ENCODE measurements at places on chromosomes 7 and 10.
A peak's percentile ranks its signal among the peaks of the same experiment; 100 is the strongest.

DNA sequence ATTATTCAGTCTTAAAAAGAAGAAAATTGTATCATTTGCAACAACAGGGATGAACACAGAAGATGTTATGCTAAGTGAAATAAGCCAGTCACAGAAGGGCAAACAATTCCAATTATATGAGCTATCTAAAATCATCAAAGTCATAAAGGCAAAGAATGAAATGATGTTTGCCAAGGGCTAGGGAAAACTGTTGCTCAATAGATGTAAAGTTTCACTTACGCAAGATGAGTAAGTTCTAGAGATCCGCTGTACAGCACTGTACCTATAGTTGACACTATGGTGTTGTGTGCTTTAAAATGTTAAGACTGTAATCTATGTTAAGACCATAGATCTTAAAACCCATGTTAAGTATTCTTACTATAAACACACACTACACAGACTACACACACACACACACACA lies 904.6 kb upstream of the LRRN3 start:
- no peak for DNase-seq

GRCh38 chr7:158498443-158499081 lies 89.1 kb downstream of the PTPRN2 start:
- DNase-seq = no peak

DNA sequence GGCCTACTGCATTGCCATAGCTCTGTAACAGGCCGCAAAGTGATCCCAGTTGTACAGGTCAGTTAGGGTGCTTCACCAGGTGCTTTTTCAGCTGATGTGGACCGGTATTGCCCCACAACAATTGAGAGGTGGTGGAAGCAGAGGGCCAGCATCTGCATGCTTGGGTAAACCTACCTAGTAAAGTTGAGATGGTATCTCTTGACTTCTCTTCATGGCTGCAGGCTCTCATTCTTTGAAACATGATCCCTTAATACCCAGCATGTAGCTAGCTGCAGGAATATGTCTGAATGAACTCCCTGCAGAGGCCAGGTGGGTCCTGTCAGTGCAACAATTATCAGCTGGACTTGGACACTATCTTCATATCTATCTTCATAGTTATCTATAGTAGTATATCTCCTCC lies 60.7 kb upstream of the CCDC6 start:
- no peak for DNase-seq

- no peak for DNase-seq
These were observed 17.7 kb downstream of the CCL24 start for GRCh38 chr7:75795831-75796285.

DNA sequence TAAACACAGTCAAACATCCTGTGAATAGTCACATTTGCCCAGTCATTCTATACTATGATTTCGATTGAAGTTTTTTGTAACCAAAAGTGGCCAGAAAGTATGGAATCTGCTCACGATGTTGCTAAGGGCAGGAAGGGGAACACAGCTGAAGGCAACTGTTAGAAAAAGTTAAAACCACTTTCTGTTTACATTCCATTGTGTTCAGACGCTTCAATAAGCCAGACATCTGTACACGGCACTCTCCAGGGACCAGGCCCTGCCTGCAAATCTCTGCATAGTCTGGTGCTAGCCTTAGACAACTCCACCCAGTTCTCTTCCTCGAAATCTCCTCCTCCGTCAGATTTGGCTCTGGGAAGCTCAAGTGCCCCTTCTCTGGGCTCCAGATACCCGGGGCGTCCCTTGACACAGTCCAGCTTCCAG lies 17.1 kb upstream of the TMEM120A start:
- DNase-seq = peak; percentile 82

GRCh38 chr10:58741673-58742072 lies 229.0 kb downstream of the BICC1 start:
- DNase-seq = no peak

DNA sequence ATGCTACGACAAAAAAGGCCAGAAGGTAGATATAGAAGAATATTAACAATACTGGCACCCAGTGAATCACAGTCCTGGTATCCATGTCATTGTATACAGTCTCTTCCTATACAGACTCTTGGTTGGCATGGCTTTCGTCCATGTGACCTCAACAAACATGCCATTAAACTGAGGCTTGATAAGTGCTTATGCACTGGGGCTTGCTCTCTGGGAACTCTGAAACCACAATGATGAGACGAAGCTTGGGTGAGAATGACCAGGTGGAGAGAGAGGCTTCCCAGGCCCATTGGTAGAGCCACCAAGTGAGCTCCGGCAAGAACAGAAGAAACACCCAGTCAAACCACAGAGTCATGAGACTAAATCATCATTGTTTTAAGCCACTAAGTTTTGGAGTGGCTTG lies 33.2 kb downstream of the PNPLA8 start:
- DNase-seq = no peak

DNA sequence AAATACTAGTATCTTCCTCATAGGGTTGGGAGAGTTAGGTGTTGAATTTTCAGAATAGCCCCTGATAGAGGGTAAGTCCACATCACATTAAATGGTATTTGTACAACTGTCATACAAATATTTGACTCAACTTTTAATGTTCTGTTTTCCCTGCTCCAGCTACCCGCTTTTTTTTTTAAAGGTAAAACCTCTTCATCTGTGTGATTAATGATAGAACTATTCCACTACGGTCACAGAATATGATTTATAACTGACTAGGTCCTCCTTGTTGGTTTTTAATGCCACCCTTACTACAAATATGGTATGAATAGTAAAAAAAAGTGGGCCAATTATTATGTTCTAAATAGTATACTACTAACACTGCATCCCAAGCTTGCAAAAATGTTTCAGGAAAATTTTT lies 15.6 kb upstream of the NRP1 start:
- no peak for DNase-seq

GRCh38 chr10:30125496-30125895 lies 66.1 kb upstream of the JCAD start:
- no peak for DNase-seq

DNA sequence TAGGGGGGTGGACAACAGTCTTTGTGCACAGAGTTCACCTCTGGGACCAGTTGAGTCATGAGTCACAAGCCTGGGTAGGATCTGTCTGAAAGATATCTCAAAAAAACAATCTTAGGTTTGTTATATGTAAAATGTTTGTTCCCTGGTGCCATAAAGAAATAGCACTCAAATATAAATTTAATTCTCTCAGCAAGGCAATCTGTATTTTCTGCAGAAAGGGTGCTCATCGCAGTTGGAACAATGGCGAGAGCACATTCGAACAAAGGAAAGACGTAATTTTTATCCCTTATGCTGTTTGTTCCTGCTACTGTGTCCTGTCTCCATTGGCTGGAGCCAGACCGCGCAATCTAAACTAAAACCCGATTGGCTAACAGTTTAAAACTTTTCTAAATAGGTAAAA lies 63.7 kb downstream of the GALNT11 start:
- no peak for DNase-seq

DNA sequence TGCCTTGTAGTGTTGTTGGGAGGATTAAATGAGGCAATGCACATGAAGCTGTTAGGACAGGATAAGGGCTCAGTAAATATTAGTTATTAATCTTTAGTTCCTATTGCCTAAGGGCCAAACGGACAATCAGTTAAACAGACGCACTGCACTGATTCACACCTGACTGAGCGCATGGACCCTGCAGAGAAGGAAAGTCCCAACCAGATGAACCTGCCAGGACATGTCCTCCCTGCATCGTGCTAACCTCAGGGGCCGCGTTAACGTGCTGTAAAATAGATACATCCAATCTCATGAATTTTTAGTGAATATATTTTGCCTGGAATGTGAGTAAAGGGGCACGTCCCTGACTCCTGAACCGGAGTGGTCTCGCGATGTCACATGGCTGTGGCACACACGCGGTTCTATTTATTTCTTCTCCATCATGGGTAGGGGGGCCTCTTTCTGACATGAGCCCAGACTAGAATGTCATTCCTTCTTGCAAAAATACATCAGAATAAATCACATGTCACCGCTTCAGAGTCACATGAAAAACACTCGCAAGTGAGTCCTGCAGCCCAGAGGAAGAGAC lies 12.3 kb downstream of the ADARB2 start:
- DNase-seq = no peak

- DNase-seq = no peak
These were observed 500.1 kb upstream of the KLF6 start for GRCh38 chr10:4285121-4285520.

- DNase-seq = no peak
These were observed 387.8 kb downstream of the SDK1 start for GRCh38 chr7:3688842-3689241.

DNA sequence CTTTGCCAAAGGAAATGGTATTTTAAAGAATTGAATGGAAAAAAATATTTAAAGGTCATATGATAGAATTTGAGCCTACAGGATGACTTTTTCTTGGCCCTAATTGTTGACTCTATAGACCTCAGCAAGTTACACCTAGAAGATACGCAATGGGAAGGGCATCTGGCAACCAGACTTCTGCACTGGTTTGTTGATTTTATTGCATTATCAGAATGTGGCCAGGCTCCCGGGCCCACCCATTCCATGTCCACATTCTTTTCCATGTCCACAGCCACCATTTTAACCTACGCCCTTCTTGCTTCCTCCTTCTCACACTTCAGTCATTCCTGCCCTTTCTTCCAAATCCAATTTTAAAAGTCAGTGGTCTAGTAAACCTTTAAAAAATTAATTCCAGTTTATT lies 738.4 kb downstream of the SUGCT start:
- DNase-seq = no peak

- DNase-seq = no peak
These were observed 83.9 kb upstream of the ANK3 start for GRCh38 chr10:60473557-60473956.

DNA sequence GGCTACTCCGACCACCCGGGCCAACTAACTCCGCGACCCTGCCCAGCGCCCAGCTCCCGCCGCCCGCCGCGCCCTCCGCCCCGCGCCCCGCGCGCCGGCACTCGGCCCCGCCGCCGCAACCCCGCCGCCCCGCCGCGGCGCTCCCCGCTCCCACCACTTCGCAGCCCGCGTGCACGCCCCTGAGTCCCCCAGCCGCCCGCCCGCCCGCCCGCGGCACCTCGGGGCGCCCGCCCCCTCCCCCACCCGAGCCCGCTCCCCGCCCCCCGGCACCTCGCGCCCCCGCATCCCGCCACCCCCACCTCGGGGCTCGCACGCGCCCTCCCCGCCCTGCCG lies 598 bp downstream of the JAZF1 start:
- DNase-seq = no peak

DNA sequence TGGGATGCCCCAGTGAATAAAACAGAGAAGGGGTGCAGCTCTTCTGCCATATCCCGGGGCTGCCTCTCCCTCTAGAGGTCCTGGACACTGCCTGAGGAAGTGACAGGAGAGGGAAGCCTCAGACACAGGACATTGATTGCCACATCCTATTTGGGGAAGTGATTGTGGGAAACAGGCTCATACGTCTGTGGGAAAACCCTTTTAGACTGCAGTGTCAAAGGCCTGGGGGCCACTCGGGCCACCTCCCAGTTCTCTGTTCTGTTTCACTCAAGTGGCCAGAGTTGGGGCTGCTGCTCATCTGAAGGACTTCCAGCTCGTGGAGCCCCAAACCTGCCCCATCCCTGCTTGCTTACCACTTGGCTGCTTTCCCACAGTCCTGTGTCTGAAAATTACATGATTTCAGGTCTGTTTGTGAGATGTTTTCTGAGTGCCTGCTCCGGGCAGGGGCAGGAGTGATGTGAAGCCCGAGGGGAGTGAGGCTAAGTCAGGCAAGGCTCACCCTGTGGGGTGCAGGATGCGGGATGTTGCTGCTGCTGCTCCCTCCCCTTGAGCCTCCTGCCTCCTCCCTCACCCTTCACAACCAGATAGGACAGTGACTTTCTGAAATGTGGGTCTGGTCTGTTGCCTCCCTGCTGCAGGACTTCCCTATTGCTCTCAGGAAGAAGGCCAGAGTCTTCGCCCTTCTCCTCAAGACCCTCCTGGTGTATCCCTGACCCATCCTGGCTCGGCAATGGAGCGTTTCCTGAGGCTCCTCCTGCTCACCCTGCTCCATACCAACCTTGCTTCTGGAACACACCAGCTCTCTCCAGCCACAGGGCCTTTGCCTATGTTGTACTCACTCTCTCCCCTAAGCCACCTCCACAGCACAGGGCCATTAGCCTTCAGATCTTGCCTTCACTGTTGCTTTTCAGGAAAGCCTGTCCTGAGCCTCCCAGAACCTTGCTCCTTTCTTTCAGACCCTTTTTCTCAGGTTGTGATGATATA lies 58.4 kb downstream of the NEURL1 start:
- no peak for DNase-seq

DNA sequence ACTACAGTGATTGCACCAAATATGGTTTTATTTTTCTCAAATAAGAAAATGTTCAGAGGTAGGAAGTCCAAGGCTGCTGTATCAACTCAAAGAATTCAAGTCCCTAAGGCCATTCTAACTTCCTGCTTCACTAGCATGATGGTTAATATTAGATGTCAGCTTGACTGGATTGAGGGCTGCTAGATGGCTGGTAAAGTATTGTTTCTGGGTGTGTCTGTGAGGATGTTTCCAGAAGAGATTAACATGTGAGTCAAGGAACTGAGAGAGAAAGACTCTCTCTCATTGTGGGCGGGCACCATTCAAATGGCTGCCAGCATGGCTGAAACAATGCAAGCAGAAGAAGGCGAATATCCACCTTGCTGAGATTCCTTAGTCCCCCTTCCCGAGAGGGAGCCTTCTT lies 77.4 kb upstream of the NRBF2 start:
- DNase-seq = no peak

DNA sequence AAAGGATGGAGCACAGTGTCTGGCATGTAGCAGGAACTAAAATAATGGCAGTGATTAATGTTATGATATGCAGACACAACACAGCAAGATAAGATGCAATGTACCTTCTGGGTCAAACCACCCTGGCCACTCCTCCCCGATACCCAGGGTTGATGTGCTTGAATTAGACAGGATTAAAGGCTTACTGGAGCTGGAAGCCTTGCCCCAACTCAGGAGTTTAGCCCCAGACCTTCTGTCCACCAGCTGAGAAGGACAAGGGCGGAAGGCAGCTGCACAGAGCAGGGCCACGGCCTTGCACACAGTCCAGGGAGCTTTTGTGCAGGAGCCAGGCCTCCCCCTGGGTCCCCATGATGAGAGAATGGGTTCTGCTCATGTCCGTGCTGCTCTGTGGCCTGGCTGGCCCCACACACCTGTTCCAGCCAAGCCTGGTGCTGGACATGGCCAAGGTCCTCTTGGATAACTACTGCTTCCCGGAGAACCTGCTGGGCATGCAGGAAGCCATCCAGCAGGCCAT lies at the start of gene RBP3:
Gene RBP3, plus strand, starts transcription at position 226 of the 514 bp plus-strand sequence. Its CDS starts 122 bp downstream, at position 348.
- no peak for DNase-seq

DNA sequence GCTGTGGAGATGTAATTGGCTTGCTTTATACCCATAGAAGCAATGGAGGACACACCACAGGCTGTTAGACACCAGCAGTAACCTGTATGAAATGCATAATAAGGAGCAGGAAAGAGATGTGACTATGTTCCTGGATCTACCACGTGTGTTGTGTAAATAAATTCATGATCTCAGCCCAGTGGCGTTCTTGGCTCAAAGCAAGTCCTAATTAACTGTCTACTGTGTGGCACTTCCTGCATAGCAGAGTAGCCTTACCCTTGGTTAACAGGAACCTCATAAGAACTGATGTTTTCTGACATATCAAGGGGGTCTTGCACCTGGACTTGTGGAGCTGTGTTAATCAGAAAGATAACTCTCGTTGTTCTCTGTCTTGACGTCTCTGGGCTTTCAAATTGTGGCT lies 25.7 kb upstream of the FAM180A start:
- DNase-seq = no peak

Measured in femur (tissue), 1 donor.